ENCODE measurements at places on chromosomes 7 and 10.
A peak's percentile ranks its signal among the peaks of the same experiment; 100 is the strongest.

- DNase-seq = no peak
Measured at GRCh38 chr10:97830064-97830463, 19.6 kb upstream of the GOLGA7B start.

DNA sequence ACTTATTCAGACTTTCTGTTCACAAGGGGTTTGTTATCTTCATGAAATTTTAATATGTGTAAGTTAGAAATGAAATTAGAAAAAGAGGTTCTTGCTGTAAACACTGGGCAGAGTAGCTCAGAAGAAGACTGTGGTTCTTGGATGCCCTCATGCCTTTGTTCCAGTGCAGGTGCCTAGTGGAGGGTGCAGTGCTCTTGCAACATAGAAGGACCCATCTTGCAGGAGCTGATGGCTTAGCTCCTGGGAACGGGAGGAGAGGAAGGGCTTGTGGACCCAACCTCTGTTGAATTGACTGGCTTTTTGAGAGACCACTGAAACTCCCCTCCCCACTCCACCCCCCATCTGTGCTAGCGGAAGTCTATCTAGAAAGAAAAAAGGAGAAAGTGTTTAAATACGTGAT is 116.8 kb downstream of the GLCCI1 start:
- DNase-seq = no peak

GRCh38 chr10:104233817-104234216 is 1.7 kb upstream of the CFAP43 start:
- no peak for DNase-seq

DNA sequence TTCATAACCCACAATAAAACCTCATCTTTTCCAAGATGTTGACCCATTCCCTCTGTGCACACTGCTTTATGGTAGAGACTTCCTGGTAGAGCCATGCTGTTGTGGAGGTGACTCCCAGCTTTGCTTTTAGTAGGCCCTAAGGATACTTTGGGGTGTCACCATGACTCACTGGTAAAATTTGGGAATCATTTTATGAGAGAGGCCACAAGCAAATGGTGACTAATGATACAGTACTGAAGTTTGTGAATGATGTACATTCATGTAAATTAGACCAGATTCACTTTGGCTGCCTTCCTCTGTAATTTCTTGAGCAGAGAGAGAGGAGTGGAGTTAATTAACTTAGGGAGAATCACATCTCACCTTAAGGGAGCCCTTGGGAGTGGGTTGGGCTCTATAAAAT is 686.5 kb downstream of the LRMDA start:
- no peak for DNase-seq

GRCh38 chr10:64156166-64156565 is 635.0 kb downstream of the REEP3 start:
- no peak for DNase-seq

GRCh38 chr7:98282703-98283102 is 1.2 kb downstream of the BRI3 start:
- no peak for DNase-seq

DNA sequence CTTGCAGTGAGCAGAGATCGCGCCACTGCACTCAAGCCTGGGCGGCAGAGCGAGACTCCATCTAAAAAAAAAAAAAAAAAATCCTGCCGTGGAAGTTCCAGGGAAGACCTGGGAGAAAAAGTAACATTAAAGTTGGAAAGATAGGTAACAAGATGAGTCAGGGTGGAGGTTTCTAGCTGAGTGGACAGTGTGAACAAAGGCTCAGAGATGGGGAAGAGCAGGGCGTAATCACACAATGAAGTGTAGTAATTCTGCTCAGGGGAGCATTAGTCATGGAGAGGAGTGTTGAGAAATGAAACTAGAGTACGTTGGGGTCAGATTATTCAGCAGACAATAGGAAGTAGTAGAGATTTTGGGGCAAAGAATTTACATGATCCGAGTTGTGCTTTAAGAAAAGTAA is 21.6 kb upstream of the WASL start:
- peak; percentile 90 for DNase-seq
